ENCODE measurements at places on chromosomes 11 and 22.

DNA sequence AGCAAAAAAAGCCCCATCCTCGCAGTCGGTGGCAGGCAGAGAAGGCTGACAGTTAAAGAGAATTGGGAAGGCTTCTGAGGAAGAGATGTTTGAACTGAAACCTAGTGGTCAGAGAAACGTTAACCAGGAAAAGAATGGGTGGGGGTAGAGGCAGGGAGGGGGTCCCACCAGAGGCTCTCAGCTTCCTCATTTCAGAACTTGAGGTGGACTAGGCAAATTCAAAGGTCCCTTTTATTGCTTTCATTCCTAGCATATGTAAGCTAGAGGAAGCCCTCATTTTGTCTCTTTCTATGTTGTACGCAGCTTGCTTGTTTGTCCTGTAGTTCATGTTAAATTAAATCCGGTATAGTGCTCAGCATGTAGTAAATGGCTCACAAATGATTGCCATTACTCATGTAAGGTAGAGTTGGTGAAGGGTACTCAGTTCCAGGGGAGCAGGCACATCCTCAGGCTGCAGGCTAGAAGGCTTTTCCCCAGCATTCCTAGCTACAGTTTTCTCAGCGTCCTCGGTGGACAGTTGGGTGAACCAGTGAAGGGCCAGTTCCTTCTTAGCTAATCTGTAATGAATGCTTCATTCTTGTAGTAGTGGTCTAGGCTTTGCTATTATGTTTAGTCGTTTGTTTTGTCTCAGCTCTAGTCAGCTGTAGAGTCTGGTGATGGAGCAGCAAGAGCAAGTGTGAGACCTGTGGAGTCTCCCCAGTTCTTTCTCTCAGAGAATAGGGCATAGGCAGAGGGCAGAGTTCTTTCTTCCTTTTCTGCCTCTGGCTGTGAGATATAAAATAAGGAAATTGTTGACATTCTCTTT is 58.6 kb downstream of the UVRAG start:
- H3K36me3 ChIP-seq = peaks cover 7% of the 10 kb centered on the region
- H3K27me3 ChIP-seq = no peaks in the 10 kb centered on the region
- H3K4me1 ChIP-seq = peaks cover 24% of the 10 kb centered on the region
- peak overlapping the region; percentile 1 for H3K4me3 ChIP-seq

GRCh38 chr11:72738199-72739141 is 13.7 kb downstream of the ARAP1 start:
- no peaks in the 10 kb centered on the region for H3K36me3 ChIP-seq
- no peak overlapping the region for H3K4me3 ChIP-seq
- DNase-seq = no peak
- H3K4me1 ChIP-seq = peaks cover 68% of the 10 kb centered on the region
- peak overlapping the region; percentile 94 for H3K27ac ChIP-seq

- no peak for DNase-seq
- H3K4me1 ChIP-seq = peaks cover 53% of the 10 kb centered on the region
- peaks cover 2% of the 10 kb centered on the region for H3K27me3 ChIP-seq
- no peak overlapping the region for H3K27ac ChIP-seq
- no peak overlapping the region for H3K4me3 ChIP-seq
These were observed 97.2 kb downstream of the TRAF6 start for GRCh38 chr11:36412781-36413383.

GRCh38 chr11:76512851-76513653 is 68.2 kb downstream of the EMSY start:
- DNase-seq = no peak
- H3K27ac ChIP-seq = no peak overlapping the region
- H3K4me1 ChIP-seq = no peaks in the 10 kb centered on the region
- no peak overlapping the region for H3K4me3 ChIP-seq
- no peaks in the 10 kb centered on the region for H3K27me3 ChIP-seq
- peaks cover 5% of the 10 kb centered on the region for H3K36me3 ChIP-seq

DNA sequence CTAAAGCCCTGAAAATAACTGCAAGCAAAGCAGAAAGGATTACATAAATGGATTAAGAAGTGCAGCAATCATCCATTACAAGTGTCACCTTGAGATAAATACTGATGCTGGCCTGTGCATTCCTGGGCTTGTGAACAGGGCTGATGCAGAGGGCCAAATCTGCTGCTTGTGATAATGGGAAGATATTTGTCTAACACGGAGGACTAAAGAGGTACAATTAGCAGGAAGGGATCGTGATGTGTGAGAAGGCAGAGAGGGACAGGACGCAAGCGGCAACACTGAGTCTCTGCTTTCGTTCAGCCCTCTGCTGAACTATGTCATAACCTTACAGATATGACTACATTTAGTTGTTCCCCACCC is 107.7 kb upstream of the DDI1 start:
- H3K36me3 ChIP-seq = no peaks in the 10 kb centered on the region
- H3K27me3 ChIP-seq = no peaks in the 10 kb centered on the region
- DNase-seq = no peak
- no peaks in the 10 kb centered on the region for H3K4me1 ChIP-seq

DNA sequence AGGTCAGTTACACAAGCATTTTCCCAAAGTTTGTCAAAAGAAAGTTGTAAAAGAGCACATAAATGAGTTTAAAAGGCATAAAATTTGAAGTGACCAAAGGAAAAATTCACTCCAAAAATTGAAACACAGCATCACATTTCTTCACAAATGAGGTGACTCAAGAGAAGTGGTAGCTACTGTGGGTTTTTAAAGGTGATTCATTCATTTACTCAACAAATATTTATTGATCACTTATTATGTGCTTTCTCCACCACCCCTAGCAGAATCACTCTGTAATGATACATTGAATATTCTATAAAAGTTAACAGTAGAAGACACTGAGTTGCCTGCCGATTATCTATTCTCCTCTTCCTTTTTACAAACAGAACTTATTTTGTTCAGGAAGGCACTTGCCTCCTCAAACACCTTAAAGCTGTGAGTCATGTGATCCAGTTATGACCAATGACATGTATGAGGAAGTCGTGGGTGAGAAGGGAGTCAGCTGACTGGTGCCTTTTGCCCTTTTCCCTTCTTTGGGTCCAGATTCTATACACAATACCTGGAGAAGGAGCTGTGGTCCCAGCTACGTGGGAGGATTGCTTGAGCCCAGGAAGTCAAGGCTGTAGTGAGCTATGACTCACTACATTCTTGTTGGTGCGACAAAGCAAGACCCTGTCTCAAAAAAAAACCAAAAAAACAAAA is 67.7 kb upstream of the CLNS1A start:
- H3K36me3 ChIP-seq = peaks cover 21% of the 10 kb centered on the region
- DNase-seq = no peak
- H3K27ac ChIP-seq = peak overlapping the region; percentile 45
- no peak overlapping the region for H3K4me3 ChIP-seq

DNA sequence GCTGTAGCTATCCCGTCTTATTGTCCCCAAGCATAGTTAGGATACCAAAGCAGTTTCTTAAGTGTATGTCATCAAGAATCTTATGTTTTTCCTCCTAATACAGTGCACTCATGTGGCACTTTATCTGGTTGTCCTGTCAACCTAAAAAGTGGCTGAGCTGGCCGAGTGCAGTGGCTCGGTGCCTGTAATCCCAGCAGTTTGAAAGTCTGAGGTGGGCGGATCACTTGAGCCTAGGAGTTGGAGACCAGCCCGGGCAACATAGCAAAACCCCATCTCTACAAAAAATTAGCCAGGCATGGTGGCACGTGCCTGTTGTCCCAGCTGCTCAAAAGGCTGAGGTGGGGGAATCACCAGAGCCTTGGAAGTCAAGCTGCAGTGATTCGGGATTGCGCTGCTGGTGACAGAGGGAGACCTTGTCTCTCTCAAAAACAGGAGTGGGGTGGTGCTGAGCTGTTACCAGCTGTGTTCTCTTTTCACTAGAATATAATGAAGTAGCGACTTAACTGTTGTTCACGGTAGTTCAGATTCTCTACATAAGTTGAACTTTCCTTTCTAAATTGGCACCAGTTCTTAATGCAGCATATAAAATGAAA is 48.1 kb downstream of the EP300 start:
- H3K27me3 ChIP-seq = no peaks in the 10 kb centered on the region
- peaks cover 52% of the 10 kb centered on the region for H3K36me3 ChIP-seq
- H3K4me1 ChIP-seq = no peaks in the 10 kb centered on the region
- DNase-seq = no peak

DNA sequence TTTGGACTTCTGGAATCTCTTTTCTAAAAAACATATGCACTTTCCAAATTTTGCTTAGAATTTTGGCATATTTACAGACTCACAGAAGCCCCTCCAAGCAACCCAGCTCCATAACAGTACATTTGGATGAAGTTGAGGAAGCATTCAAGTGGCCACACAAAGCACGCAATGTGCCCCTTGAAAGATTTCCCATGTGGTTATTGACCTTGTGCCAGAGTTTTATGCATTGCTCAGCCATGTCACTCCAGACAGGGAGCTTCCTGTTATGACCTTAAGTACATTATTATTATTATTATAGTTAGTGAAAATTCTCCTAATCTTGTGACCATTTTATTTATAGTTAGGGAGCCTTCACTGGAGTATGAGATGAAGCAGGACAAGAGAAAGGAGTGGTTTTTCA is 35.0 kb upstream of the BDNF start:
- DNase-seq = no peak
- H3K36me3 ChIP-seq = no peaks in the 10 kb centered on the region
- H3K4me3 ChIP-seq = no peak overlapping the region
- H3K27ac ChIP-seq = no peak overlapping the region
- H3K27me3 ChIP-seq = no peaks in the 10 kb centered on the region

DNA sequence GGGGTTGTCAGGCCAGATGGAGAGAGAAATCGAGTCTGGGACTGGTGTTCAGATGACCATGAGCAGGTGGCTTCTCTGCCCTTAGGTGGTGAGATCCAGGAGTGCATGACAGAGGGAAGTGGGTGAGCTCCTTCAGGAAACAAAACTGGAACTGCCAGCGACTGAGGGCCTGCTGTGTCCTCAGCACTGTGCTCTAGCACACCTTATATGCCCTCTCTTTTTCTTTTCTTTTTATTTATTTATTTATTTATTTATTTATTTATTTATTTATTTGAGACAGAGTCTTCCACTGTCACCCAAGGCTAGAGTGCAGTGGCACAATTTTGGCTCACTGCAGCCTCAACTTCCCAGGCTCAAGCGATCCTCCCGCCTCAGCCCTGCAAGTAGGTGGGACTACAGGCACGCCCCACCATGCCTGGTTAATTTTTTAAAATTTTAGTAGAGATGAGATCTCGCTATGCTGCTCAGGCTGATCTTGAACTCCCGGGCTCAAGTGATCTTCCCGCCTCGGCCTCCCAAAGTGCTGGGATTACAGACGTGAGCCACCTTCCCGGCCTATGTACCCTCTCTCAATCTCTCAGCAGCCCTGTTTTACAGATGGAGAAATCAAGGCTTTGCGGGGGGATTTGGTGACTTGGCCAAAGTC is 14.8 kb upstream of the RASD2 start:
- no peaks in the 10 kb centered on the region for H3K36me3 ChIP-seq
- peaks cover 18% of the 10 kb centered on the region for H3K27me3 ChIP-seq
- H3K27ac ChIP-seq = no peak overlapping the region
- DNase-seq = no peak

DNA sequence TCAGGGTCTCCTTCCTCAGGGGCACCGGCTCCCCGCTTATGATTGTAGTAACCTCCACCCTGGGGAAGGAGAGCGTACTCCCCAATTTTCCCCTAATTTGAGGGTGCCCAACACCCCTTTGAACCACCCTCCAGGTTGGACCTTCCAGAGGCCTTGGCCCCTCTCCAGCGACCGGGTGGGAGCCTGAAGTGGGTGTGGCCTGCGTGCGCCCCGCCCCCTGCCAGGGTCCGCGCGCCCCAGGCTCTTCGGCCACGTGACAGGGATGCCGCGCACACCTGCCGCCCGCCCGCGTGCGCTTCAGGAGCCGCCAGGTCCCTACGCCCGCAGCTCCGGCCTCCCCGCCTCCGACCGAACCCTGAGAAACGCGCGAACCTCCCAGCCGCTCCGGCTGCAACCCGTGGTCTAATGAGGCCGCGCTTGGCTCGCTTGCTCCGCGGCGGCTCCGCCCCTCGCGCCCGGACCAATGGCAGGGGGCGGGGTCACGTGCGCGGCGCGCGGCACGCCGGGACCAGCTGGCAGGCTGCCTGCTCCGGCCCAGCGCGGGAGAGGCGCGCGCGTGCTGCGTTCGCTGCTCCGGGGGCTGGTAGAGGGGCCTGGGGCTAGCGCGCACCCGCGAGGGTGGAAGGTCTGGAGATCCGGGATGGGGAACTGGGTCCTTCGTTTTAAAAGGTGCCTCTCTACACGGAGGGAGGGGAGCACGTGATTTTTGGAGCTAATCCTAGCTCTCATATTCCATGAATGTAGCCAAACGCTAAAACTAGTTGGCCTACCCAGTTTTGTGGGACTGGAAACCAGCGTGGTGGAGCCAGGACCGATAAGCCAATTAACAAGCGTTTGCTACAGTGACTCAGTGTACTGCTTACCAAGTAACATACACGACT is at the start of gene FOXRED2:
TSS of gene FOXRED2 (minus strand) at position 404 of the 881 bp plus-strand sequence. CDS start 618 bp downstream, outside the sequence.
- peak within 1 kb of the TSS; percentile 65 for H3K4me3 ChIP-seq
- H3K4me1 ChIP-seq = peaks cover 21% of the 10 kb centered on the region
- DNase-seq = peak; percentile 93
- no peaks in the 10 kb centered on the region for H3K27me3 ChIP-seq

GRCh38 chr22:17563936-17564391 is 666 bp downstream of the SLC25A18 start:
- DNase-seq = no peak
- no peaks in the 10 kb centered on the region for H3K36me3 ChIP-seq
- H3K27ac ChIP-seq = no peak overlapping the region
- no peak overlapping the region for H3K4me3 ChIP-seq
- H3K27me3 ChIP-seq = peaks cover 10% of the 10 kb centered on the region

DNA sequence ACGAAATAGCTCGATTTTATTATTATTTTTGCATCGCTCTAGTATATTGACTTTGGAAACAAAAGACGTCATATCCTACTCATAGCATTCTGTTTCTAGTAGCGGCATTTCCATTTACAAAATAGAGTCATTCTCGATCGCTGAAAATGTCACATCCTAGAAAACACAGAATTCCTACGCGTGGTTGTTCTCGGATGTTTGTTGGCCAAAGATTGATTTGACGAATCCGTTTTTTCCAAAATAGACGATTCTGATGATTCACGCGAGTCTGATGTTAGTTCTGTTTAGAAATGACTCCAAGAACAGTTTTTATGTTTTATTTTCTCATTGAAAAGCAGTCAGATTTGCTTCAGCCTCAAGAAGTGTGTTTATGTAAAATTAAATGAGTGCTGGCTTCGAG is 47.6 kb downstream of the SMIM38 start:
- H3K27ac ChIP-seq = no peak overlapping the region
- no peaks in the 10 kb centered on the region for H3K36me3 ChIP-seq
- no peak for DNase-seq
- H3K4me3 ChIP-seq = no peak overlapping the region
- H3K27me3 ChIP-seq = no peaks in the 10 kb centered on the region
